ENCODE measurements at places on chromosomes 6 and 20.
A peak's percentile ranks its signal among the peaks of the same experiment; 100 is the strongest.

GRCh38 chr20:2902291-2902690 is 29.0 kb downstream of the PTPRA start:
- no peak for DNase-seq

DNA sequence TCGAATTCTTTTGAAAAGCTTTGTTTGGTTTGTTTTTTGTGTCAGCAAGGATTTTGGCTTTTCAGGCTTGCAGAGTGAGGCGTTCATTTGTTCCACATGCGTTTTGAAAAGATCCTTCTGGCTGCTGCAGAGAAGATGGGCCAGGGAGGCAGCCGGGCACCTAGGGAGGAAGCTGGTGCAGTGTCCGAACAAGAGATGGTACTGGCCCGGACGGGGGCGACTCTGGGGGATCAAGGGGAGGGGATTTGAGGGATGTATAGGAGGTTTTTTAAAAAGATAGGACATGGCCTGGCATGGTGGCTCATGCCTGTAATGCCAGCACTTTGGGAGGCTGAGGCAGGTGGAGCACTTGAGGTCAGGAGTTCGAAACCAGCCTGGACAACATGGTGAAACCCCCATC is 55.3 kb downstream of the DLGAP4 start:
- no peak for DNase-seq

DNA sequence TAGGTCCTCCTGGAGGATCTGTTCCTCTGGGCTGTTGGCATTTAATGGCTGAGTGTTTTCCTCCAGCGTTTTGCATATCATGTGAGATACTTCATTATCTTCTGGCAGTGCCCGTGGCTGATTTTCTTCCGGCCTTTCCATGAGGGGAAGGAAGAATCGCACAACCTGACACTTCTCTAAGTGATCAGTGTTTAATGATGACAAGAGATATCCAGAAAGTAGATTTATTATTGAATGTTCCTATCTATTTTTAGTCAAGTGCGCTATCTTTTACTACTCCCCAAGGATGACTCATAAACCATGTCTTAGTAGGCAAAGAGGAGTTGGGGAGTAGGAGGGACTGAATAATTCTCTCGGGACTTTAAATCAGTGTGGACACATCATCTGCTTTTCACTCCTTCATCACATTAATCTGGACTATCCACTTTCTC is 149.7 kb downstream of the PLCB4 start:
- DNase-seq: no peak

DNA sequence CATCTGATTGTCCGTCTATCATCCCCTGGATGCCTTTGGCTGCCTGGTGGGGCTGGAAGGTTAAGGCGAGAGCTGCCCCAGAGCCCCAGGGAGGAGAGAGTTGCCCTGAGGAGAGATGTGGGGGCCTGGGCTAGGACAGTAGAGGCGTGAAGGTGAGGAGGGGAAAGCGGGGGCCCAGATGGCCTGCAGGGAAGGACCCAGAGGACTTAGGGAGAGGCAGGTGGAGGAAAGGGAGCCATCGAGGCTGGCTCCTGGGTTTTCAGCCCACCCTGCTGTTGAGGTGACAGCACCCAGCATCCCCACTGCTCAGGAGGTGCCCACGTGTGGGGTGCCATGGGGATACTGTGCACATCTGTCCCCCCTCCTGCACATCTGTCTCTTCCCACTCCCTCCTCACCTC is 273.7 kb downstream of the TAF4 start:
- no peak for DNase-seq

- no peak for DNase-seq
These were observed 62.5 kb downstream of the ERMARD start for GRCh38 chr6:169813969-169814368.

DNA sequence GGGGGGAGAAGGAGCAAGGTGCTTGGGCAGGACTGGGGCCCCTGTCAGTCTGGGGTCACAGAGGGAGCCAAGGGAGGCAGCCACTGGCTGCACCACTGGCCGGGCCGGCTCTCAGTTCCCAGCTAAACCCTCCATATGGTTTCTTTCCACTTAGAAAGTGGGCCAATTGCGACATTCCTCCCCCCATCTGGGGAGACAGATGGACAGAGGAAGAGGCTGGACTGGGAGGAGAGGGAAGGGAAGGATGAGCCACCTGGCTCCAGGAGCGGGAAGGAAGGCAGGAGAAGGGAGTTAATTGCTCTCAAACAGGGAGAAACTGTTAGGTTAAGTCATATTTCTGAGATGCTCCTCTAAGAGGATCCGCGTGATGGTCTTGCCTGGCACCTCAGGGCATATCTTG is 82.2 kb downstream of the GRM4 start:
- DNase-seq: no peak

DNA sequence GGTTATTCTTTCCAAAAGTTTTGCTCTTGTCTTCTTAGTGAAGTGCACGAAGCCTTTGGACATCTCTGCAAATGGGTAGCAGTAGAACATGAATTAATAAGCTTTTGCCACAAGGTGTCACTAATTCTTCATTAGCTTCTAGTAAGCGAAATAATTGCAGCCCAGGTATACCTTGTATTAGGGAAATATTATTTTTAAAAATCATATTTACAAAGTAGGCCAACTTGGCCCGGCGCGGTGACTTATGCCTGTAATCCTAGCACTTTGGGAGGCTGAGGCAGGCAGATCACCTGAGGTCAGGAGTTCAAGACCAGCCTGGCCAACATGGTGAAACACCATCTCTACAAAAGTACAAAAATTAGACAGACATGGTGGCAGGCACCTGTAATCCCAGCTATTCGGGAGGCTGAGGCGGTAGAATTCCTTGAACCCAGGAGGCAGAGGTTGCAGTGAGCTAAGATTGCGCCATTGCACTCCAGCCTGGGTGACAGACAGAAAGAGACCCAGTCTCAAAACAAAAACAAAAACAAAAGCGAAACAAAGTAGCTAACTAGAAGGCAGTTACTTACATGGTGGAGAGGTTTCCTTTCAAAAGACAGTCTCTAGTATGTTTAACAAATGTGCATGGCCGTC is 8.8 kb upstream of the RSPH3 start:
- no peak for DNase-seq

GRCh38 chr6:140043762-140044378 is 669.4 kb upstream of the CITED2 start:
- DNase-seq: no peak

DNA sequence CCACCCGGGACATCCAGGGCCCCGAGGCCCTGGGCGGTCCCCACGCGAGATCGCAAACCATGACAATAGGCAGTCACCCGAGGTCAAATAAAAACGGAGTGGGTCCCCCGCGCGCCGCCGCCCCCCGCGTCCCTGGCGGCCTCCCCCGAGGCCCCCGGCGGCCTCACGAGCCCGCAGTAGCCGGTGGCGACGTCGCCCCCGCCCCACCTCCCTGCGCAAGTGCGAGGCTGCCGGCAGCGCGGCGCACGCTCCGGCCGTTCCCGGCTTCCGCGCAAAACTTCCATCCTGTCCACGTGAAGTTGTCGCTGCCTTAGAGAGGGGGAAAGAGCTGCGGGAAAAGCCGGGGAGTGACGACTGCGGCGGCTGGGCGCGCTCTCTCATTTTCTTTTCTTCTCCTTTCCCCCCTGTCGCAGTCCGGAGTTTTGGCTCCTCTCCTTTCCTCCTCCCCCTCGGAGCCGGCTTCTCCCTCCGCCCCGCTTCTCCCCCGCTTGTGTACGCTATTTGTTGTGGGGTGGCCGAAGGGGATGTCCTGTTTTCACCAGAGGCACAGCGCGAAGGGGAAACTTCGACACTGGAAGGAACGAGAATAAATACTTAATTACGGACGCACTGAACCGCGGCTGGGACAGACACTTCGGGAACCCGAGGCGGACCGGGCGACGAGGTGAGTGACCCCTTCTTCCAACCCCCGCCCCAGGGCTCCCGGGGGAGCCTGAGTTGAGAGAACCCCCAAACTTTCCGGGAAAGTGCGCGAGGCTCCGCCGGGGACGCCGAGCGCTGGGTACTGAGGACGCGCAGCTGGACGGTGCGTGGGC is at the start of gene EYA4:
EYA4 (plus strand) TSS at position 272 of the 815 bp plus-strand sequence. CDS start 33,424 bp downstream, outside the sequence.
- DNase-seq: no peak

DNA sequence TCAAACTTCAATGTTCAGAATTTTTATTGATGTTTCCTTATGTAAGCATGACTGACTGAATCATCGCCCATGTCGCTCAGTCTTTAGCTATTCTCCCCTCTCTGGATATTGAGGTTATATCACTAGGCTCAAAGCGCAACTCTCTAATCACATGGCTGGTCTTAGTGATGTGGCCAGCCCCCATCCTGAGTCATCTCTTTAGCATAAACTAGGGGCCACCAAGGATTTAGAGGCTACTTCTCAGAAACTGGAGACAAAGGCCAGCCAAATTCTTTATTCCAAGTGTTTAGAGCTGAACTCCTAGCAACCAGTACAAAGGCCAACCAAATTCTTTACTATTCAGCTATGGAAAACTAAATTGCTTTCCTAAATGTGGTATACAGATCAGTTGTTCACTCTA is 61.4 kb downstream of the FAM135A start:
- no peak for DNase-seq

GRCh38 chr6:167475947-167476346 is 151.1 kb downstream of the TTLL2 start:
- DNase-seq: no peak

DNA sequence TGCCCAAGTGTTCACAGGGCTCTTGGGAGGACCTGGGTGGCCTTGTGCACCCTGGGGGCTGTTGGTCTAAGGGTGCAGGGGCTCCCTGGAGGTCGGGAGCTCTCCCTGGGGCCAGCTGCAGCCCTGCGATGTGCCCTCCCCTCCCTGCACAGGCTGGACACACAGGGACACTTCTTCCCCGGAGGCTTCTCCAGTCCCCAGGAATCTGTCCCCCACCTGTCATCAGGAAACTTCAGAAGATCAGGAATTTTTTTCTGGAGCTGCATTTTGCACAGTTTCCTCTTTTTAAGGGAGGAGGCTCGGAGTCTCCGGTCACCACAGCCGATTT is 66.9 kb upstream of the BHLHE23 start:
- DNase-seq: no peak

- no peak for DNase-seq
These were observed 31.3 kb downstream of the TRMT6 start for GRCh38 chr20:5918856-5919625.

DNA sequence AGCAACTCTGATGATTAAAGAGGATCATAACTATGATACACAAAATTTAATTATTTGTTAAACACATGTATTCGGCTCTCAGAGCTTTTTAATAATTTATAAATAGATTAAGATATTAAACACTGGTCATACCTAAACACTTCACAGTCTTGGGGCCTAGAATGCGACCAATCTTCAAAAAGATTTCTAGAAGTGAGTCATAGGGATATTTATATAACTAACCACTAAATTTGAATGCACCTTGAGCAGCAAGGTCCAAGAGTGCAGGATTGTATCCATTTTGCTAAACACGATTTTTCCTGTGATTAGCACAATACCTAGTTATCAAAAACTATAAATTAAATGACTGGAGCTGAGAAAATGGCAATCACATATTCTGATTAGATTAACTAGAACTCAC is 709.3 kb downstream of the EPHA7 start:
- no peak for DNase-seq

- DNase-seq: no peak
These were observed 2.3 kb upstream of the MARCKS start for GRCh38 chr6:113854531-113855499.

- DNase-seq: peak; percentile 37
These were observed 10.9 kb upstream of the LPIN3 start for GRCh38 chr20:41329435-41330342.

GRCh38 chr20:16317445-16318362 is 255.5 kb downstream of the KIF16B start:
- DNase-seq: no peak

- DNase-seq: no peak
These were observed 265.1 kb downstream of the PREX1 start for GRCh38 chr20:48562586-48563116.

DNA sequence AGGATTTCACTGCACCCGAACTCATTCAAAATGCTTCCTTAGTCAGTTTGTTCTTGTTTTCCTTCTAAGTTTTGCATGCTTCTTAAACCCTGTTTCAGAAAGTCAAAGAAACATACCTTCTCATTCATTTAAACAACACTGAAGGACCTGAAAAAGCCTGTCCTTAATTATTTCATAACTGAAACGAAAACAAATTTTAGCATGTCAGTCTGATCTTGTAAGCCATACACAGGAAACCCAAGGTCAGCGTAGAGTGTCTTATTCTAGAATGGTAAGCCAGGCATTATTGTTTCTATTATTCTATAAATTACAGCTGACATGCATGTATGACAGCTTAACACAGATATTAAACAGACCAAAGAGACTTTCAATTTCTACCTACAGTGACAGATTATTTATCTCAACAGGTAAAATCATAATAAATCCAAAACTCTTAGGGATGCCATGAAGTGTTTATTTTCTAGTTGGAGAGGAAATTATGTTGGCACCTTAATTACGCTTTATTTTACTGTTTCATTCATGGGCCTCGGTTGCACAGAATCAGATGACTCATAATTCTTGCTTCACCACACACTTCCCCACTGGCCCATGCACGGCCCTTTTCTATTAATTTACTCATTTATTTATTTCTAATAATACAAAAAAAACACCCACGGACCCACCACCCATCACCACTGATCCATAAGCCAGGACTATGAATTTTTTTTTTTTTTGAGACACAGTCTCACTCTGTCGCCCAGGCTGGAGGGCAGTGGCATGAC is 39.3 kb upstream of the DUSP22 start:
- no peak for DNase-seq

- no peak for DNase-seq
These were observed 8.3 kb upstream of the ZDHHC14 start for GRCh38 chr6:157372501-157373280.
